ENCODE measurements at places on chromosomes 1 and 21.

- no peak for DNase-seq
Observed at GRCh38 chr1:175088525-175088951, 20.9 kb downstream of the TNN start.

- no peak for DNase-seq
Observed at GRCh38 chr1:3135744-3136455, 66.9 kb downstream of the PRDM16 start.

DNA sequence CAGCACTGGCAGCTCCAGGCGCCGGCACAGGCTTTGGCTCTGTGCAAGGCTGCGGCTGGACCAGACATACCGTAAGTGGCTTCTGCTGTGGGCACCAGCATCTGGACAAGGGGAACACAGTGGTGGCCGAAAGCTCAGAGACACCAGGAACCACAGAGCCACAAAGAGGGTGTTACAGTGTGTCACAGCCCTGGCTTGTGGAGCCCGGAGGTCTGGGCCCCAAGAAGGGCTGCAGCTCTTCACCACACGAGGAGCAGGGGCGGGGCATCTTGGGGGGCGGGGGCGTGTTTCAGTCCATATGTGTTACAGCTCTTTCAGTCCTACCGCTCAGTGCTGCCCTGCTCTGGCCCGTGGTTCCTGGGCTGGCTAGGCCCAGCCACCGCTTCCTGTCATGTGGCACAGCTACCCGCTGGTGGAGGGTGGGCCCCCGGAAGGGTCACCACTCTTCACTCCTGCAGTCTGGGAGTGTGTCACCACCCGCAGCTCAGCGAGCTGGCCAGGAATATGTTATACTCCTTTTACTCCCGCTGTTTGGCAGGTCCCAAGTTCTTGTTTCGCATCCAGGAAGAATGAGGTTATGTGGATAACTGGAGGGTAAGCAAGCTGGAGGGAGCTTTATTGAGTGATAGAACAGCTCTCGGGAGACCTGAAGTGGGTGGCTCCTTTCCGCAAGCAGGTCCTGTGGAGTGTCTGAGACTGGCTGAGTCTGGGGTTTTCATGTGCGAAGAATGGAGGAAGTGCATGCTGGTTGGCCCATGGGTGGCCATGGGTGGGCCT, 3.3 kb upstream of the LSM10 start:
- DNase-seq = peak; percentile 42

GRCh38 chr21:42403611-42404231, at the start of gene UBASH3A:
TSS of gene UBASH3A (plus strand) at chr21:42403902. CDS start at chr21:42403946, 44 bp downstream.
- no peak for DNase-seq

DNA sequence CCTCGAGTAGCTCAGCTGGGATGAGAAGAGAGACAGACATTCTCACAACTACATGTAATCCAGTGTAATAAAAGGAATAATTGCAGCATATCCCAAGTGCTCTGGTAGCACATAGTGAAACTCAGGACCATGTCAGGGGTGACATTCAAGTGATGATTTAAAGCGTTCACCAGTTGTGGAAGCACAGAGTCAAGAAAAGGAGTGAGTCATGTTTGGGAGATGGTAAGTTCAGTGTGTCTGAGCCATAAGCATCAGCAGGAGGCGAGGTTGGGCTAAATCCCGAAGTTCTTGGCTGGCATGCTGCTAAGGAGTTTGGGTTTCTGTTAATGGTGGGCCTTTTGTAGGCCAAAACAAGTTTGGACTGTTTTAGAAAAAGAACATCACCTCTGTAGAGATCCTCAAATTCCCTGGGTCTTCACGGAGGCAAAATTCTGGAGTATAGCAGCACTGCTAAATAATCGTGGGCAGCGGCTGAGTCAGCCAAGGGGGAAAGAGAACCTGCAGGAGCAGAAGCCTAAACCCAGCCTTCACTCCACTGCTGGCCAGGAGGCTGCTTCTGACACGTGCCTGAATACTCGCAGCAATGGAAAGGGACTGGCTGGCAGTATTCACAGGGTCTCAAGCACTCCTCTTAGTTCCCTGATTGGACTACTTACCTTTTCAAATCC, 7.2 kb upstream of the NHLH1 start:
- no peak for DNase-seq

DNA sequence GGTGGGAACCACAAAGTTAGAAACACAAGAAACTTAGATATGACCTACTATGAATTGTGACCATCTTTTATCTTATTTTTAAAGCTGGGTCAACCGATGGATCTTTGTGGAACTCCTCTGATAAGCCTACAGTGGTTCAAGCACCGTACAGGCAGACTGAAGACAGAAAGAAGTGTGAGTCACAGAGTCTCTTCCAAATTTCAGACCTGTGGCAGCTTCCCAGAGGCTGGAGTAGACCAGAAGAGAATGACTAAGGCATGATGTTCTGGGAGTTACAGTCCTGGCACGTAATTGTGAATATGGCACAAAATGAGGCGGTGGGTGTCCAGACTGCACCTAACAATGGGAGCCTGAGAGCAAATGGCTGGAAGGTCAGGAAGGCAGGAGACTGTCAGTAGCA, 70.0 kb downstream of the LMO4 start:
- no peak for DNase-seq

- no peak for DNase-seq
Observed at GRCh38 chr1:213939888-213940287, 47.9 kb upstream of the PROX1 start.

DNA sequence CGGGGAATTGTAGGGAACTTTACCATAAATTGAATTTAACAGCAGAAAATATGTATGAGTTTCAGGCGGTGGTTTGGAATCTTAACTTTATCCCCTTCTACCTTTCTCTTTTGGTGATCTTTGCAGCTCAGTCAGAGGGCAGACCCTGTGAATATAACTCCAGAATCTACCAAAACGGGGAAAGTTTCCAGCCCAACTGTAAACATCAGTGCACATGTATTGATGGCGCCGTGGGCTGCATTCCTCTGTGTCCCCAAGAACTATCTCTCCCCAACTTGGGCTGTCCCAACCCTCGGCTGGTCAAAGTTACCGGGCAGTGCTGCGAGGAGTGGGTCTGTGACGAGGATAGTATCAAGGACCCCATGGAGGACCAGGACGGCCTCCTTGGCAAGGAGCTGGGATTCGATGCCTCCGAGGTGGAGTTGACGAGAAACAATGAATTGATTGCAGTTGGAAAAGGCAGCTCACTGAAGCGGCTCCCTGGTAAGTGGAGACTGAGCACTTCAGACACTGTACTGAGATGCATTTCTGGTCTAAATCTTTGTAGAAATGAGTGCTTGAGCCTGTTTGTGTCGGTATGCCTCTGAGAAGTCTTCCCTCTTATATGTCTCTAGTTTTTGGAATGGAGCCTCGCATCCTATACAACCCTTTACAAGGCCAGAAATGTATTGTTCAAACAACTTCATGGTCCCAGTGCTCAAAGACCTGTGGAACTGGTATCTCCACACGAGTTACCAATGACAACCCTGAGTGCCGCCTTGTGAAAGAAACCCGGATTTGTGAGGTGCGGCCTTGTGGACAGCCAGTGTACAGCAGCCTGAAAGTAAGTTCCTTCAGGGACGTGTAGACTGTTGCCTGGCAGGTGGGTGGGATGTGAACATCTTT, 1.5 kb downstream of the CCN1 start:
- DNase-seq = peak; percentile 69

DNA sequence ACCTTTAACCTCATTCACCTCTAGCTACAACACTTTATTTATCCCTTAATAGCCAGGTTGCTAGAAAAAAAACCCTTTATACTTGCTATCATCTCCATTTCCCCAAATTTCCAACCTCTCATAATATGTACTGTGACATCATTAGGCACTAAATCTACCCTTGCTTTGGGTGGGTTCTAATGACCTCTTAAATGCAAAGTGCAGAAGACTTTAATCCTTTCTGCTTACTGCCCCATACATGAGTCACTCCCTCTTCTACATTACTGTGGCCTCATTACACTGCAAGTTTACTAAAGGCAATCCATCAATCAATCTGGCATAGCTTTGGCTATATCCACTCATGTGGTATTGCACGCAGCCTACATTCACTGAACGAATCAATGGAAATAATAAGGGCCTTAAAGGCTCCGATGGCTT, 353.3 kb downstream of the SMYD3 start:
- DNase-seq = no peak

DNA sequence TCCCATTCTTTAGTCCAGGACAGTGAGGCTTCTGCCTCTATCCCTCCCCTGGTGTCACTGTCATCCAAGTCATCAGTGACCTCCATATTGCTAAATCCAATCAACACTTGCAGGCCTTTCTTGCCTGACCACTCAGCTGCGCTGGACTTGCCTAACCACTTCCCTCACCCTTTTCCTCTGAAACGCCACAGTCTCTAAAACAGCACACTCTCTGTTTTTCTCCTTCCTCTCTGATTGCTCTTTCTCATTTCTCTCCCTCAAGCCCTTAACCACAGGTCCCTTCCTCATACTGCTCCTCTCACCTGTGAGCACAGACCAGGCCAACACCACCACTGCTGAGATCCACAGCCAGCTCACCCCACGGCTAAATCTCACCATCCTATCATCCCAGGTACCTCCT, 17.5 kb downstream of the TAL1 start:
- DNase-seq = no peak

- DNase-seq = no peak
Observed at GRCh38 chr1:7574121-7575040, 196.7 kb upstream of the VAMP3 start.
